ENCODE measurements at places on chromosomes 12 and 14.

DNA sequence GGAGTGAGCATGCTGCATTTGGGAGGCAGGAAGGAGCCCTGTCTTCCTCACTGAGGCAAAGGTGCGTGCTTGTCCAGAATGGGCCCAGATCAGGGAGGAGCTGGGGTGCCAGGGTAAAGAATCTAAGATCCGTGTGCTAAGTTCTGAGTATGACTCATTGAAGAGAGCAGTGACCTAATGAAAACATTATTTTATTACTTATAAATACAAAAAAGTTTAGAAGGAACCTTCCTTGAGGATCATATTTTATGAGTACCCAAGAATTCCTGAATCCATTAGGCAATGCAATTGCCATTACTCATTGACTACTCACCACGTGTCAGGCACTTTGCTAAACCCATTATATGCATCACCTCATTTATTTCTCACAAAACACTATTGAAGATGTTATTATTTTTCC is 264.7 kb downstream of the EGLN3 start:
- peak; percentile 44 for DNase-seq

DNA sequence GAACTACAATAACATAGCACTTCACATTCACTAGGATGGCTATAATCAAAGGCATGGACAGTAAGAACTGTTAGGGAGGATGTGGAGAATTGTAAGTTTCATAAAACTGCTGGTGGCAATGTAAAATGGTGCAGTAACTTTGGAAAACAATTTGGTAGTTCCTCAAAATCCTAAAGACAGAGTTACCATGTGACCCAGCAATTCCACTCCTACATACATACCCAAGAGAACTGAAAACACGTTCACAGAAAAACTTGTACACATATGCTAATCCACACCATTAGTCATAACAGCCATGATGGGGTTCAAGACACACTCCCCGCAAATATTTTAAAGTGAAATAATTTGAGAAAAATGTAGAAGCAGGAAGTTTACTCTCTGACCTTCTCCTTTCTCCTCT is 31.7 kb downstream of the GALC start:
- no peak for DNase-seq

DNA sequence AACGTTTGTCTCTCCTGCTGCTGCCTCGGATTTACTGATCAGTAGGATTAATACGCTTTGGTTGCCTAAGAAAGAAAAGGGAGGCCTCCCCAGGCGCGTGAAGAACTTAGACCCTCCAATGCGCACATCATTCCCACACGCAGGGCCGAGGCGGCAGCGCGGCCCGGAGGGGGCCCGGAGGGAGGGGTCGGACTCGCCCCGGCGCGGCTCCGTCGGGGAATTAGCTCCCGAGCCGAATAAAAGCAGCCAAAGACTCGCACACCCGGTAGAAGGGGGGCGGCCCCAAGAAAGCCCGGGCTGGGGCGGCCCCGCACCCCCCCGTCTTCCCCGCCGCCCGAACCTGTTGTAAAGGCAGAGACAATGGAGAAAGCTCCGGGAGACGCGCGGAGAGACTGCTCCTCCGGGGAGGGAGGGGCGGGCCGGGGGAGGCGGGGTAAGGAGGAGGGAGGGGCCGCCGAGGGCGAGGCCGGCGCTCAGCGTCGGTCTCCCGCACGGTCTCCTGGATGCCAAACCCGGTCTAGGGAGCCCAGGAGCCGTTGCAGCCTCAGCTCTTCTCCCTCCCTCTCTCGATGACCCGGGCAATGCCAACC is at the start of gene NELL2:
NELL2 (minus strand) TSS at position 362 of the 590 bp plus-strand sequence. CDS start 446 bp downstream, outside the sequence.
- DNase-seq = no peak

- DNase-seq = no peak
These were observed 61.5 kb downstream of the DUSP16 start for GRCh38 chr12:12501121-12501520.

- no peak for DNase-seq
These were observed 148.3 kb downstream of the PTCSC3 start for GRCh38 chr14:36028218-36028617.

DNA sequence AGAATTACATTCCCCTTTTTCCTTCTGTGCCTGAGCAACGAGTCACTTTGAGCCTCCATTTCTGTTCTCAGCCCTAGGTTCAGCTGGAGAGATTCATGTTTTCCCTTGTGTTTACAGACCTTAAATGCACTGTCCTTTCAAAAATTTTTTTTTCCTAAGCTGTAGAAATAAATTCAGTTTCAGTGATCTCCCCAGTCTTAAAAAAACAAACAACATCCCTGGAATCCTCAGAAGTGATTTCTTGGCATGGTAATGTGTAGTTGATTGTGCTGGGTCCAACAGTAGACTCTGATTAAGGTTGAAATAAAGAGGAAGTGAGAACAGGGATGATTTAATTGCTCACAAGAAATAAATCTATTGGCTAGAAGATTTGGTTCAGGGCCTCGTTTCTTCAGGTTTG is 89.3 kb downstream of the NTN4 start:
- DNase-seq = no peak

- DNase-seq = no peak
These were observed 29.3 kb upstream of the EAPP start for GRCh38 chr14:34568803-34569202.

Data from epithelial cell of prostate (primary cell).